ENCODE measurements at places on chromosomes 12 and 14.

DNA sequence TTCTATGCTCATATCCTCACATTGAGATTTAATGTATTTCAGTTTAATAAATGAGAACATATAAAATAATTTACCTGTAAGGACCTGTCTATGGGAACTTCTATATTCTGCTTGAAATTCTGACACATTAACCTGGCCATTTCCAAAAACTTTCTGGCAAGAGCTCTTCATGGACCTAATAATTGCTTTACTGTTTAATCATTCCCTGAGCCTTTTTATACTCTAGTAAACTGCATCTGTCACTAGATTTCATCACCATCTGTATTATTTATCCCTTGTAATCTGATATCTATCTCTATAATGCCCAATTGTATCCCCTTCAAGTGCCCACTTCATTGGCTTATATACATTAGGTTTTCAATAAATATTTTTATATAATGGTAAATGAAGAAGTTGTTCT lies 327.7 kb downstream of the RAD51B start:
- peak overlapping the region; percentile 83 for H3K27ac ChIP-seq
- no peaks in the 10 kb centered on the region for H3K36me3 ChIP-seq
- no peaks in the 10 kb centered on the region for H3K27me3 ChIP-seq

GRCh38 chr12:3005736-3006135 lies 46.5 kb downstream of the TEAD4 start:
- H3K36me3 ChIP-seq, result no peaks in the 10 kb centered on the region
- H3K4me3 ChIP-seq, result no peak overlapping the region
- DNase-seq, result no peak
- no peaks in the 10 kb centered on the region for H3K4me1 ChIP-seq

DNA sequence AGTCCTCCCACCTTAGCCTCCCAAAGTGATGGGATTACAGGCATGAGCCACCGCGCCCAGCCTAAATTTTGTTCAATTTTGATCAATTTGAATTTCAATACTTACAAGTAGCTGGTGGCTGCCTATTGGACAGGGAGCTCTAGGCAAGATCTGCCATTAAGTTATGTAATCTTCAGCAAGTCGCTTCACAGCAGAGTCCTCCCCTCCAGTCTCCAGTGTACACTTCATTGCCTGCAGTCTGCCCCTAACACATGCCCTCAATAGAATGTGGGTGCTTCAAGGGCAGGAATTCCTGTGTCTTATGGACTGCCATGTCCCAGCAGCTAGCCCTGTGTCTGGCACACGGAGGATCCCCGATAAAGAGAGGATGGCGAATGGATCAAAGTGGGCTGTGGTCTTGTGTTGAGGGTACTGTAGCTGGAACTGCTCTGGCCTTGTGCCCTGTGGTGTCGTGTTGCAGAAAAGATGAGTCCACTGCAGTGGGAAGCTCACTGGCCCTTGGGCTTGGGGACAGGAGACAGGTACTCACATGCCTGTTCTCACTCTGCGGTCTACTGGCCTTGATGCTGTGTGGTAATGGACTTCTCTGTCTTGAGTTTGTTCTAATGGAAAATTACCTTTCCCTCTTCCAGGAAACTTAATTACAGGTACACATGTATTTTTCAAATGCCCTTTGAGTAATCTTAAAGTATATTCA lies 67.6 kb downstream of the TECPR2 start:
- H3K27ac ChIP-seq, result no peak overlapping the region
- H3K4me1 ChIP-seq, result no peaks in the 10 kb centered on the region
- DNase-seq, result no peak
- no peak overlapping the region for H3K4me3 ChIP-seq
- no peaks in the 10 kb centered on the region for H3K27me3 ChIP-seq
- H3K36me3 ChIP-seq, result peaks cover 8% of the 10 kb centered on the region

DNA sequence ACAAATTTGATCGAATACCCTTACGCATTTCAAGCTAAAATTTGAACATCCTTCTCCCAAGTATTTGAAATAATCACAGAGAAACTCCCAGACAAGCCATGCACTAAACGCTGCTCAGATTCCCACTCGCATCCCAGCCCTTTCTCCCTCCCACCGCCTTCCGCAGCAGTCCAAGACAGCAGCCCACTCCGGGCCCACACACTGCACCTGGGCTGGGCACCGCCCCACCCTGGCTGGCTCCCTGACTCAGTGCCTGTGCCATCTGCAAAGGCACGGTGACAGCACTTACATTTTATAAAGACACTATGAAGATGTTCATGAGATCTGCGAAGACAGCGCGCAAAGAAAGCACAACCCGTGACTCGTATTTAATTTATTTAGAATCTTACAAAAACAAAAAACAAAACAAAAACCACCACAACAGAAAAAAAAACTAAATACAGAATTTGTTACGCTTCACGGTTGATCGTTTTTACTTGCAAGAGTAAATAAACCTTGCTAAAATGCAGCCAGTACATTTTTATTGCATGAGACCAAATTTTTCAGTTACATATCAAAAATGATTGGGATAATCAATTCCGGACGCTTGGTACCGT lies 17.2 kb upstream of the CDK2AP1 start:
- peaks cover 55% of the 10 kb centered on the region for H3K36me3 ChIP-seq
- H3K27ac ChIP-seq, result no peak overlapping the region
- no peaks in the 10 kb centered on the region for H3K27me3 ChIP-seq
- no peak for DNase-seq
- H3K4me3 ChIP-seq, result no peak overlapping the region

GRCh38 chr14:100893760-100894159 lies 9.8 kb downstream of the RTL1 start:
- H3K27me3 ChIP-seq, result no peaks in the 10 kb centered on the region
- no peak overlapping the region for H3K27ac ChIP-seq
- no peak for DNase-seq
- H3K36me3 ChIP-seq, result no peaks in the 10 kb centered on the region

GRCh38 chr14:99524804-99525698 lies 43.8 kb downstream of the CCNK start:
- no peaks in the 10 kb centered on the region for H3K36me3 ChIP-seq
- no peaks in the 10 kb centered on the region for H3K27me3 ChIP-seq
- no peak for DNase-seq
- no peak overlapping the region for H3K27ac ChIP-seq

DNA sequence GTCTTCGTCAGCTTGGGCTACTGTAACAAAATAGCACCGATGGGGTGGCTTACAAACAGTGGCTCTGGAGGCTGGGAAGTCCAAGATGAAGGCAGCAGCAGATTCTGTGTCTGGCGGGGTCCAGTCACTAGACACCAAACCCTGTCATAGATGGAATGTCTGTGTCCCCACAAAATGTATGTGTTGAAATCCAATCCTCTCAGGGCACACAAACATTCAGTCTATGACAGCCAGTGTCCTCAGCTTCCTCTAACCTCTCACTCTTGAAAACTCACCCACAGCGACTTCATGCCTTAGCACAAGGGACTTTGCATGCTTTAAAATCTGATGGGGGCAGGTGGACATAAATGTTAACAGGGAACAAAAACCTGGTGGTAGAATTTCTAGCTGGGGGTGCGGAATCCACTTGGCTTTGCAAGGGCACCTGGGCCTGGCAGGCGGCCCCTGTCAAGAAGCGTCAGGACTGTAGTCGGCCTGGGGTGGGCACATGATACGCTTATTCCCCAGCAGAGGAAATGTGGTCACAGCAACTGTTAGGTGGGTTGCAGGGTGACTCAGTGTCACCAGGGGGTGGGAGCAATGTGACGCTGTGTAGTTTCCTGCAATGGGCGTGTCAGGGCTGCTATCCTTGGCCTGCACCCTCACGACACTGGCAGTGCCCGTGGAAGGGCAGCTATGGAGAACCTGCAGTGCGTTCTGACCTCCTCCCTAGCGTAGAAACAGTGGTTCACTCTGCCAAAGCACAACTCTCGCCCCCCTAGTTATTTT lies 17.7 kb downstream of the RIN3 start:
- no peak for DNase-seq
- H3K36me3 ChIP-seq, result no peaks in the 10 kb centered on the region
- H3K4me1 ChIP-seq, result no peaks in the 10 kb centered on the region

DNA sequence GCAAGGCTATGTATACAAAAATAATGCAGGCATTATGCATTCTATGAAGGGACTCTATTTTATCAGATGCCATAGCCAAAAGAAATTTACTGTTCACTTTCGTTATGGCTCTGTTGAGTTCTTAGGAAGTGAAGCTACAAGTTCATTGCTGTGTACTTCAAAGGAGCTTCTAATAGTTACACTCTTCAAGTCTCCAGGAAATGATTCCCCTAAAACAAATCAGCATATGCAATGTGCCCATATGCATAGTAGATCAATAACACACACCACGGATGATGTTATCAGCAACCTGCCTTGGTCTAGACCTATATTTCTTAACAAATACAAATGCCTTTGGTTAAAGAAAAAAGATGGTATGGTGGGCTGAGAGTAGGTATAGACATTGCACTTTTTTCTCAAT lies 83.4 kb downstream of the AKAP6 start:
- peaks cover 42% of the 10 kb centered on the region for H3K4me1 ChIP-seq
- H3K27me3 ChIP-seq, result no peaks in the 10 kb centered on the region
- no peaks in the 10 kb centered on the region for H3K36me3 ChIP-seq
- DNase-seq, result no peak
- H3K27ac ChIP-seq, result no peak overlapping the region

GRCh38 chr12:66241061-66242043 lies 52.3 kb downstream of the IRAK3 start:
- peak overlapping the region; percentile 25 for H3K27ac ChIP-seq
- H3K4me1 ChIP-seq, result no peaks in the 10 kb centered on the region
- H3K36me3 ChIP-seq, result no peaks in the 10 kb centered on the region
- DNase-seq, result no peak
- H3K27me3 ChIP-seq, result no peaks in the 10 kb centered on the region
- H3K4me3 ChIP-seq, result no peak overlapping the region

DNA sequence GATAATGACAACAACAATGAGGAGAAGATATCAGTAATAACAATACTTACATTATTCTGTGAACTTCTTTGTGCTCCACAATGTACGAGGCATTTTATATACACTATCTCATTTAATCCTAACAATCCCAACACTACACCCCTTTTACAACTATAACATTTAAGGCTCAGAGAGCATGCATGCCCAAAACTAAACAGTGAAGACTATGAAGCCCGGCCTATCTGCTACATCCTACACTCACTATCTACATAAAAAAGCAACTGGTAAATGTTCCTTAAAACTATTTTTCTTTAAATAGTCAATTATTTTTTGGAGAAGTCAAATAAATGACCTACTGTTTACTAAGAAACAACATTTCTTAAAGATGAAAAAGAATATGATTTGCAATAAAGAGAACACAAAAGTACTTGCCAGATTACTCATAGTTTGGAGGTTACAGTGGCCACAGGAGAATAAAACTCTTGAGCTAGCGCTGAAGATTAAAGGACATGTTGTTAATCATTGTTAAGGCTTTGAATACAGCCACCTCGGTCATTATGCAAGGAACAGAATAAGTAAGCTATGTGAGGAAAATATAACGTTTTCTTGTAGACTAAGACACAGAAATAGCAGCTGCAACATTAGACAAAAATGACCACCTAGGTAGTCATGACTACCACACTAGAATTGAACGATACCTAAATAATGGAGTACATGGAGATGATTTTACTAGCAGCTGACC lies 56.7 kb downstream of the EPS8 start:
- H3K4me3 ChIP-seq, result no peak overlapping the region
- no peak overlapping the region for H3K27ac ChIP-seq
- peaks cover 3% of the 10 kb centered on the region for H3K4me1 ChIP-seq
- no peak for DNase-seq
- H3K36me3 ChIP-seq, result no peaks in the 10 kb centered on the region

DNA sequence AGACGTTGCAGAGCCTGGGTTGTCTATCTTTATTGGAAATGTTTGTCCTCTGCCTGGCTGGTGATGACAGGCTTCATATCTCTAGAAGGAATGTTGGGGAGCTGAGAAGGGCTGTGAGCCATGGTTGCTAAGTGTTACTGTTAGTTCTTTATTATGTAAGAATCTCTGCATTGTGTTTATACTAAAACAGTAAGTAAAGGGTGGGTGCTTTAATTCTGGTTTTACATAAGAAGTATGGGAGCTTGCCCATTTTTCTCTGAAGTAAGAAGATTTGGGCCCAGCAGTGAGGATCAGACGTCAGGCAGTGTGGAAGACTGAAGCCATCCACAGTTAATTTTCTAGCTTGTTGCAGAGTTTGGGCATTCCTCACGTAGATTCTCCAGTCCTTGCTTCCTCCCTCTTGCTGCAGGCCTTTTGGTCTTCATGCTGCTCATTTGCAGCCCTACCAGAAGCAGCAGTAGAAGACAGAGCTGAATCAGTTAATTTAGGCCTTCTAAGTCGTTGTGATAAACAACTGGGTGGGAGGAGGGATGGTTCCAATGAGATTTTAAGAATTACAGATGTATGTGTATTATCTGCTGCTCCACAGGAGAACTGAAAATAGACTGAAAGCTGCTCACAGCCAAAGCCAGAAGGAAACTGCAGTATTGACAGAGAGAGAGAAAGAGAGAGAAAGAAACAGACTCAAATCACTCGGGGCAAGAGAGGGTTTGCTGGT lies 21.4 kb downstream of the WNT5B start:
- peaks cover 6% of the 10 kb centered on the region for H3K4me1 ChIP-seq
- no peaks in the 10 kb centered on the region for H3K27me3 ChIP-seq
- H3K27ac ChIP-seq, result peak overlapping the region; percentile 37
- no peaks in the 10 kb centered on the region for H3K36me3 ChIP-seq
- no peak overlapping the region for H3K4me3 ChIP-seq

DNA sequence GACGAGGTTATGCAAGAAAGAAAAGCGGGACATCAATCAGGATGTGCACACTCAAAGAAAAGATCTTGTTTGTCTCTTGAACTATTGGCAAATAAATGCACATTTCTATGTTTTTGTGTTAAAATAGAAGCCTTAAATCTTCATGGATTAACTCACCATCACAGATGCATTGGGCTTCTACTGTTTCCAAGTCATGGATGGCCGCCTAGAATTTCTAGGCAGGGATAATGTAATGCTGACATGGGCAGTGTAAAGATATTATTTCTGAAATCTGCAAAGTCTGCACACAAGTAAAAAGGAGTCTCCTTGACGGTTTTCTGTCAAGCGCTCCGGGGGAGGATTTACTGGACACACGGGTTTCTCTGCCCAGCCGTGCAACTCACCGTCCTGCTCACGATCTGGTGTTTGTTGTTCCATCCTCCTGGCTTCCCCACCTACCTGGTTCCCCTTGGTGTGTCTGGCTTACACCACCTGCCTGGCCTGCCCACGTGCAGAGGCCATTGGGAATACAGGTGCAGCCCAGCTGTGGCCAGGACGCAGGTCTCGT lies 103.3 kb upstream of the FZD10 start:
- no peak for DNase-seq
- H3K36me3 ChIP-seq, result no peaks in the 10 kb centered on the region
- H3K4me1 ChIP-seq, result no peaks in the 10 kb centered on the region
- no peak overlapping the region for H3K4me3 ChIP-seq
- no peak overlapping the region for H3K27ac ChIP-seq

GRCh38 chr12:116153983-116154382 lies 123.5 kb downstream of the MED13L start:
- no peak overlapping the region for H3K27ac ChIP-seq
- H3K27me3 ChIP-seq, result no peaks in the 10 kb centered on the region
- peaks cover 9% of the 10 kb centered on the region for H3K4me1 ChIP-seq
- H3K4me3 ChIP-seq, result no peak overlapping the region
- DNase-seq, result no peak

Measured in esophagus squamous epithelium (tissue), 5 donors.